ENCODE measurements at places on chromosomes 12 and 14. TPM values are rescaled to one million over a fixed set of nuclear protein-coding genes. Genes with fewer than 3 reads are reported as not detected.

GRCh38 chr12:89542912-89543592 is 17.2 kb upstream of the POC1B start:
- no peak overlapping the region for H3K27ac ChIP-seq
- no peaks in the 10 kb centered on the region for H3K27me3 ChIP-seq
- no peaks in the 10 kb centered on the region for H3K36me3 ChIP-seq
- peaks cover 7% of the 10 kb centered on the region for H3K4me1 ChIP-seq

DNA sequence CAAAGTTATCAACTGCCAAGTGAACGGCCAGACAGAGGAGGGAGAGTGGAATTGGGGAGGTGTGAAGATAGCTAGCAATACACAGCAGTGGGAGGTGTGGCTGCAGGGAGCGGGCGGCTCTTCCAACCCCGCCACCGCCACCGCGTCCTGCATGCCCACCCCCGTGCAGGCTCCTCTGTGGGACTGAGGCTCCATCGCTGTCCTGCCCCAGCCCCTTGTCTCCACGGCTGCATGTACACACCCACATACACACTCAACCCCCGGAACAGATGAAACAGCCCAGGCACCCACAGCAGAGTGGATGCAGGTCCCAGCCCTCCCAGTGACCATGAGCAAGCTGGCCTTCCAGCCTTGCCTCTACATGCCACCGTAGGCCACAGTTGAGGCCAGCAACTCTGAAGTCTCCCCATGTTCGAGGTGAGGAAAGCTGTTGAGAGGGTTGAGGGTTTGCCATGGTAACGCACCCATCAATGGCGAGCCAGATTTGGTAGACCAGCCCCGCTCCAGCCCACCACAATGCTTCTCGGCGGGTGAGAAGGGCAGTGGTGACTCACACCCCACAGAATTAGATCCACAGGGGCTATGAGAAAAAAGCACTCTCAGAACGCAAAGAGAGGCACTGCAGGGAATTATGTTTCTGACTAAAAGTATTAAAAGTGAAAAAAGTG is 39.3 kb downstream of the PITPNM2 start:
- H3K27ac ChIP-seq, result no peak overlapping the region
- no peak overlapping the region for H3K4me3 ChIP-seq
- peaks cover 18% of the 10 kb centered on the region for H3K4me1 ChIP-seq
- no peaks in the 10 kb centered on the region for H3K36me3 ChIP-seq

DNA sequence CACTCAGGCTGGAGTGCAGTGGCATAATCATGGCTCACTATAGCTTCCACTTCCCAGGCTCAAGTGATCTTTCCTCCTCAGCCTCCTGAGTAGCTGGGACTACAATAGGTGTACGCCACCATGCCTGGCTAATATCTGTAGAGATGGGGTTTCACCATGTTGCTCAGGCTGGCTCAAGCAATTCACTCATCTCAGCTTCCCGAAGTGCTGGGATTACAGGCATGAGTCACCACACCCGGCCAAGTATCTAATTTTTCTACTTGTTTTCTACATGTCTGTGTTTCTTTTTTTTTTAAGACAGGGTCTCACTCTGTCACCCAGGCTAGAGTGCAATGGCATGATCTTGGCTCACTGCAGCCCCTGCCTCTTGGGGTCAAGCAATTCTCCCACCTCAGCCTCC is 119.7 kb upstream of the MED13L start:
- no peaks in the 10 kb centered on the region for H3K27me3 ChIP-seq
- DNase-seq, result no peak
- H3K4me3 ChIP-seq, result no peak overlapping the region

DNA sequence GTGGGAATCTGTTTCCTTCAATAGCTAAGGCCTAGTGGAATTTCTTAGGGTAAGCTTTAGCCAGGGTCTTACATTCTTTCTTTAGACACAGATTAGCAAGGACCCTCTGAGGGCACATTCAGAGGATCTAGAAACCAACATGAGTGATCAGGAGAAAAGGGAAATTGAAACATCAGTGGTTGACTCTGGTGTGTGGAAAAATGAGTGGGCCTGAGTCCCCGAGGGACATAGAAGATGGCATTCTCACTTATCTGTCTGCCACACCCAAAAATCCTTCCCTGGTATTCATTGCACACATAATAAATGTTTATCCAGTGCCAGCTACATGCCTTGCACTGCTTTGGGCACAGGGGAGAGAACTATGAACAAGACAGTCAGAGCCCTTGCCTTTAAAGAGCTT is 82.9 kb downstream of the SSPN start:
- H3K27ac ChIP-seq, result no peak overlapping the region
- H3K36me3 ChIP-seq, result no peaks in the 10 kb centered on the region
- no peak overlapping the region for H3K4me3 ChIP-seq

DNA sequence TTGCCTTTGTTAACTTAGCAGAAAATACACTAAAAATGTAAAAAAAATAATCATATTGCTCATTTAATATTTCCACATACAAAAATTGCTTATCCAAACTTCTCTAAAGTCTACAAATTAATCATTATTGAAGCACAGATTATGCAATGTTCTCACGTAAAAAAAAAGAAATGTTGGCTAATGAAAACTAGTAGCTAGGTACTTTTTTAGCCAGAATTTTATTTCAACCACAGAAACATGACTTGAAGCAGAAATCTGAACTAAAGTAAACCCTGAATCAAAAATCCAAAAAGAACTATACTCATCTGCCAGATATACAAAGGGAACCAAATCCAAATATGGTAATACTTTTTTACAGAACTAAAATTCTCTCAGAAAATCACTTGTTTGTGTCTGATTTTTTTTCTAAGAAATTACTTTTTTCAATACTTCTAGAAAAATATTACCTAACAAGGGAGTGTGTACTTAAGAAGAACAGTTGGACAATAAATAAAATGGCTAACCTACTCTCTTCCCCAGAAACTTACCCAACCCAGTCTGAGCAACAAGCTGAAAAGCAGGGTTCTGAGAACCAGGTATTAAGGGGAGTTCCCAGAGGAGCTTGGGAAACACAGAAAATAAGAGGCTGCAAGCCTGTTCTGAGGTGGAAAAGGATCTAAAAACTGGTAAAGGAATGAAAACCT is 78.4 kb upstream of the RAP1B start:
- H3K36me3 ChIP-seq, result no peaks in the 10 kb centered on the region
- no peaks in the 10 kb centered on the region for H3K27me3 ChIP-seq
- H3K27ac ChIP-seq, result peak overlapping the region; percentile 31
- H3K4me1 ChIP-seq, result peaks cover 6% of the 10 kb centered on the region

DNA sequence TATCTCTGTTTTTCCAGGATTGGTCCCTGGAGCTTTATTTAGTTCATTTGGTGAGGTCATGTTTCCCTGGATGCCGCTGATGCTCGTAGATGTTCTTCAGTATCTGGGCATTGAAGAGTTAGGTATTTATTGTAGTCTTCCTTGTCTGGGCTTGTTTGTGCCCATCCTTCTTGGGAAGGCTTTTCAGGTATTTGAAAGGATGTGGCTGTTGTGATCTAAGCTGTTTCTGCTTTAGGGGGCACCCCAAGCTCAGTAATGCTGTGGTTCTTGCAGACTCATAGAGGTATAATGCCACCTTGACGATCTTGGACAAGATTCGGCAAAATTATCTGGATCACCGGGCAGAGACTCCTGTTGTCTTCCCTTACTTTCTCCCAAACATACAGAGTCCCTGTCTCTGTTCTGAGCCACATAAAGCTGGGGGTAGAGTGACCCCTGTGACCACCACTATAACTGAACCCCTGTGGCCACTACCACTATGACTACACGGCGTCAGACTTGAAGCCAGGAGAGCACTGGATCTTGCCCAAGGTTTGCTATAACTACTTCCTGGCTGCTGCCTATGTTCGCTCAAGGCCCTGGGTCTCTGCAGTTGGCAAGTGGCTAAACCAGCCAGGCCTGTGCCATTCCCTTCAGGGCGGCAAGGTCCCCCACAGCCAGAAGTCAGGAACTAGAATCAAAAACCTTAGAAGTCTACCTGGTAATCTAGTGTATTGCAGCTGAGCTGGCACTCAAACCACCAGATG is 40.9 kb downstream of the FGD4 start:
- H3K27me3 ChIP-seq, result no peaks in the 10 kb centered on the region
- no peak overlapping the region for H3K27ac ChIP-seq
- H3K4me3 ChIP-seq, result no peak overlapping the region
- no peaks in the 10 kb centered on the region for H3K36me3 ChIP-seq

DNA sequence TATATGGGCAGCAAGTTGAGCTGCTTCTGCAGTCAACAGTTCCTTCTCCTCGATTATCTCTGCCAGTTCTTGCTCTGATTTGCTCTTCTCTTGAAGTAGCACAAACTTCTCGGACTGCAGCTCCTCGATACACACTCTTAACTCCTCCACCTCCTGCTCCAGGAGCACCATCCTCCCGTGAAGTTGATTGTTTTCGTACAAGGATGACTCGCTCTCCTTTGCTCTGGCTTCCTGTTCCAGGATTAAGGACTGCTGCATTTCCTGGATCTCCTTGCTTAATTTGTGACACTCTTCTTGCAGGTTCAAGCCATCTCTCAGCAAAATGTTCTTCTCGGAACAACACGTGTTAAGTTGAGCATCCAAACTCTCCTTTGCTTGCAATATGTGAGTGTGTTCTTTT is 56.2 kb upstream of the VPS33A start:
- no peaks in the 10 kb centered on the region for H3K27me3 ChIP-seq
- H3K27ac ChIP-seq, result no peak overlapping the region
- no peak overlapping the region for H3K4me3 ChIP-seq
- H3K4me1 ChIP-seq, result peaks cover 9% of the 10 kb centered on the region
- DNase-seq, result no peak

The CLEC9A gene
- total RNA-seq, result not detected
